ENCODE measurements at places on chromosomes 6 and 20.

DNA sequence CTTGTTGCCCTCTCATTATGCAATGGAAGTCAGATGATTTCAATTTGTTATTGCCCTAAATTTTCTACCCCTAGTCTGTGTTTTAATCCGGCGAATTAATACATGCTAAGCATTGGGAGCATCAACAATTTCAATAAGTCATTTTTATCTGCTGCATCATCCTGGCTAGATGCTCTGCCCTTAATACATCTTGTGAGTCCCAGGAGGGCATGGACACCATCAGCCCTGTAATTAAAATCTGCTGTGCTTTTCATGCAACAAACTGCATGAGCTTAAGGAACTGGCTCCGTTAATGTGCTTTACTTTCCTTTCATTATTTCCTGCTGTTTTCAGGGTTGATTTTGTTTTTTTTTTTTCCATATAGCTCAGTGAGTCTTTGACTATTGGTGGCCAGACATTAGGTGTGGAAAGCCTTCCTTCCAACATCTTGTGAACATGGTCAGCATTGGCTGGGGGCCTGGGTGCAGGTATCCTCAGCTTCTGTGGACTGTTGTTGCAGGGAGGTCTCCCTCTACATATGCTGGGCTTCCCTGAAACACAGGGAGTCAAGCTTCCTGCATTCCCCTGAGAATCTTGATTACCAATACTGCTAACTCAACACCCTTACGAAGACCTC, 8.5 kb upstream of the PBOV1 start:
- DNase-seq, result no peak

DNA sequence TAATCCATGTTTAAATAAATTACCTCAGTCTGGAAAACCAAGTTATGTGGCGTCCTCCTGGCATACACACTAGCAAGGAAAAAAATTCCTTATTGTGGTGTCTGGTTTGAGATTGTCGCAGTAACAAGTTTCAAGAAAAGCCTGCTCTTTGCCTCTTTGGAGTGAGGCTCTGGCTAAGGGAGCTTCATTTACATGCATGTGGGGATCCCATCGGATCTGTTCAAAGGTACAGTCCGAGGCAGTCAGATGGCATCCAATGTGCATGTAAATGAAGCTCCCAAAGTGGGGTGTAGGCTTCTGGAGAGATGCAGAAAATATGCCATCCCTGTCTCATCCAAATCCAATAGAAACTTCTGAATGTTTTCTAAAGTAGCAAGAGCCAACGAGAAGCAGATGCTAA, 199.5 kb upstream of the FBXL4 start:
- DNase-seq, result no peak

GRCh38 chr6:54802775-54803634, 43.6 kb upstream of the FAM83B start:
- DNase-seq, result no peak

- DNase-seq, result no peak
These were observed 26.3 kb upstream of the SNRPB2 start for GRCh38 chr20:16703570-16703969.

- no peak for DNase-seq
These were observed 64.8 kb downstream of the UBR2 start for GRCh38 chr6:42628604-42629003.

DNA sequence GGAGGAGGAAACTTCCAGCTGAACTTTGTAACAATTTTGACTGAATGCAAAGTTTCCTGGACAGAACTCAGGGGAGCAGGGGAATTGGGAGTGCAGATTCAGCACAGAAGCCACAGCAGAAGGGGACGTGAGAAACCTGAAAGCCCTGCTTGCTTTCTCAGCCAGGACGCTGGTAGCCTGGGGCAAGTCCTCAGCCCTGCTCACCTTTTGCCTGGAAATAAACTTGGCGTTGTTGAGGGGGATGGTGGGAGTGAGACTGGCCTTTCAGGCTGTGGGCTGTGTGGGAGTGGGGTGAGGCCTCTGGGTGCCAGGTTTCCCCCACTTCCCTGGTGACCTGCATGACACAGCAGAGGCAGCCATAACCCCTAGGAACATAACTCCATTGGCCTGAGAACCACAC, 238.1 kb upstream of the HS3ST5 start:
- DNase-seq, result no peak

GRCh38 chr20:9590189-9590588, 75.8 kb downstream of the LAMP5 start:
- DNase-seq, result no peak

DNA sequence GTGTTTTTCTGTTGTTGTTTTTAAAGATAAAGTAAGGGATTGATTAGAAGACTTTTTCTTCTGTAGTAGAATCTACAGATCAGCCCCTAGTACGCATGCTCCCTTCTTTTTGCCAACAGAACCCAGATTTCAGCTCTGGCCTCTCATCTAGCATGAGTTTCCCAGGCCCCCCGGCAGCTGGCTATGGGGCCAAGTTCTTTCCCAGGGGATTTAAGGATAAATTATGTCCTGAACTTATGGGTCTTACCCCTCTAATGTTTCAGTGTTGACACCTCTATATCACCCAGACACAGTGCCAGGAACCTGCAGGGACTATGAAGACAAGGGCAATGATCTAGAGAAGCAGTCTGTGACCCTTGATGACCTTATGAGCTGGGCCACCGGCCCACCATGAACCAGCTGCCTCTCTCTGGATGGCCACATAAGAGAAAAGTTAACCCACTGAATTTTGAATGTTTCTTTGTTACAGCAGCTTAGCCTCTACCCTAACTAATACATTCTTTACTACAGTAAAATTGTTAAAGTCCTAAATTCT, 150.5 kb downstream of the UNC5CL start:
- no peak for DNase-seq

DNA sequence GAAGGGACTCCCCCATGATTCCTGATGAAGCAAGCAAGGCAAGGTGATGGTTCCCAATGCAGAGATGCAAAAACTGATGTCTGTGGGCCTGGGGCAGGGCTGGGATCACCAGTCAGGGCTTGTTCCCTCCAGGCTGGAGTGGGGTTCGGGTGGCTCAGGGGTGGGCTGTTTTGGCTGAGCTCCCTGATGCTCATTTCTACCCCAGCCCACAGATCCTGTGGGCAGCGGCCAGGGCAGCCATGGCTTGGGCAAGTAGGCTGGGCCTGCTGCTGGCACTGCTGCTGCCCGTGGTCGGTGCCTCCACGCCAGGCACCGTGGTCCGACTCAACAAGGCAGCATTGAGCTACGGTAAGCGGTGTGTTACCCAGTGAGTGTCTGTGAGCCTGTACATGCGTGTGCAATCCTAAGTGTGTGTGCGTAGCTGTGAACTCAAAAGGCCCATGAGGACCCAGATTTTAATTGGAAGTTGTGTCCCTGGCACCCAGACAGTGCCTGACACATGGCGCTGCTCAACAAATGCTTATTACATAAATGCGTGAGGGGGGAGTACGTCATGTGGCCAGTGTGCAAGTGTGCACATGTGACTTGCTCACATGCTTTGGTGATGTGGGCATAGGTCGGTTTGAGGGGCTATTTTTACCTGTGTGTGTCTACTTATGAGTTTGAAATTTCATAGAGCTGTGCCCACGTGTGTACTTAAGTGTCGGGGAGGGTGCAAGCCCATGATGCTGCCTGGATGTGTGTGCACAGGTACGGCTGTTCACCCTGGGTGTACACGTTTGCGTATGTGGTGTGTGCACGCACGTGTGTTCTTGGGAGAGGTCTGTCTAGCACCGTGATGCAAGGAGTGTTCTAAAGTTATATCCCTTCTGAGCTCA, 1.1 kb downstream of the BPIFB2 start:
- DNase-seq, result no peak

GRCh38 chr6:18432180-18432579, 45.0 kb downstream of the RNF144B start:
- no peak for DNase-seq

DNA sequence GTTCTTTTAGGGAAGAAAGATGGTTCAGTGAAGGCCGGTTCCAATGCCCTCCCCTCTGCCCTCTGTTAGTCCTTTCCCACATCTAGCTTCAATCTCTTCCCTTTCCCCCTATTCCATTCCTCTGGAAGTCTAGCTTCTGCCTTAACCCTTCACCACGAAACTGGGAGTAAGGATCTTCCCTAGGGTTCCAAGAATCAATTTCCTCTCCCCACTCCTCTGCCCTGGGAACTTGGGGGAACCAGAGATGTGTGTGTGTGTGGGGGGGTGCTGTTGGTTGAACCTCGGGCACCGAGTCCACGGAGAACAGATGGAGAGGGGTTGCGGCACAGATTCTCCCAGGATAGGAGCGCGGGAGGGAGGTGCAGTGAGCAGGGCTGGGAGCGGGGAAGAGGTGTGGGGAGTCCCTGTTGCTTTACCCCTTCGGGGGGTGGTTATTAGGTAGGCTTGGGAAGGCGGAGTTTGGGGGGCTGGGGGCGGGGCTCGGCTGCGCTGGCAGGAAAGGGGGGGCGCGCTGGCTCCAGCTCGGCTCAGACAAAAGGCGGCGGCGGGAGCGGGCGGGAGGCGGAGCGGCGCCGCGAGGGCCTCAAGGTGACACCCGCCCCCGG, at the start of gene TMEM151B:
TMEM151B (plus strand) TSS at position 530 of the 605 bp plus-strand sequence. CDS start 293 bp downstream, outside the sequence.
- DNase-seq, result no peak

GRCh38 chr6:117072134-117072533, 193.2 kb upstream of the VGLL2 start:
- DNase-seq, result no peak

DNA sequence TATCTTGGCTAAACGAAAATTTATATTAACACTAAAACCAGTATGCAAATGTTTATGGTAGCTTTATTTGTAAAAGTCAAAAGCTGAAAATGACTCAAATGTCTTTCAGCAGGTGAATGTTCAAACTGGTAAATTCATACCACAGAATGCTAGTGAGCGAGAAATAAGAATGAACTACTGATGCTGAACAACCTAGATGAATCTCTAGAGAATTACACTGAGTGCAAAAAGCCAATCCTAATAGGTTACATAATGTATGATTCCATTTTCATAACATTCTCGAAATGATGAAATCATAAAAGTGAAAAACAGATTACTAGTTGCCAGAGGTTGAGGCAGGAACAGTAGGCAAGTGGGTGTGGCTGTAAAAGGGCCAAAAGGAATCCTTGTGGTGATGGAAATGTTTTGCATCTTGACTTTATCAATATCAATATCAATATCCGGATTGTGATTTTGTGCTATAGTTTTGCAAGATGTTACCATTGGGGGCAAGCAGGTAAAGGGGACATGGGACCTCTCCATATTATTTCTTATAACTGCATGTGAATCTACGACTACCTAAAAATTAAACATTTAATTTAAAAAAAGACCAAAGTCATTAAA, 26.1 kb downstream of the ZNF311 start:
- no peak for DNase-seq

DNA sequence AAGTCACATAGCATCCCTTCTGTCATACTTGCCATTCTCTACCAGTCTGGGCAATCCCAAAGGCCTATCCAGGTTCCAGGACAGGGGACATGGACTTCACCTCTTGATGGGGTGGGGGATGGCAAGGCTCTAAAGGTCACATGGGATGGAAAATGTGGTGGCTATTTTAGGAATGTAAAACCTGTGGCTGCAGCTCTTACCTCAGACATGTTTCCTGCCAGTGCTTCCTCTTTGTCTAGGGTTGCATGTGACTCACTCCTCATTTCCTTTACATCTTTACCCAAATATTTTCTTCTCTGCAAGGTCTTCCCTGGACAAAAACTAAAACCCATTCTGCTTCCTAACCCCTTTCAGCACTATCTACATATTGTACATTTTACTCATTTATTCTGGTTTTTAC, 135.7 kb downstream of the BTBD3 start:
- no peak for DNase-seq

GRCh38 chr6:149965194-149966020, 1.7 kb downstream of the ULBP1 start:
- DNase-seq, result no peak

DNA sequence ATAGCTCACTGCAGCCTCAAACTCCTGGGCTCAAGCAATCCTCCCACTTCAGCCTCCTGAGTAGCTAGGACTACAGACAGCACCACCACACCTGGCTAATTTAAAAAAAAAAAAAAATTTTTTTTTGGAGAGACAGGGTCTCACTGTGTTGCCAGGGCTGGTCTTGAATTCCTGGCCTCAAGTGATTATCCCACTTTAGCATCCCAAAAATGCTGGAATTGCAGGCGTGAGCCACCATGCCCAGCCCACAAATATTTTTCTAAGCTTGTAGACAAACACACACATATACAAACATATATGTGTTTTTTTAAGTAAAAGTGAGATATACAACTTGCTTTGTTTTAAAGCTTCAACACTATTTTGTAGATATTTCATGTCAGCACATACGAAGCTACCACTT, 10.8 kb downstream of the HSPA12B start:
- no peak for DNase-seq

GRCh38 chr6:24321538-24322162, 36.2 kb downstream of the DCDC2 start:
- DNase-seq, result no peak

- DNase-seq, result no peak
These were observed 128.6 kb upstream of the FAM83B start for GRCh38 chr6:54717849-54718455.

DNA sequence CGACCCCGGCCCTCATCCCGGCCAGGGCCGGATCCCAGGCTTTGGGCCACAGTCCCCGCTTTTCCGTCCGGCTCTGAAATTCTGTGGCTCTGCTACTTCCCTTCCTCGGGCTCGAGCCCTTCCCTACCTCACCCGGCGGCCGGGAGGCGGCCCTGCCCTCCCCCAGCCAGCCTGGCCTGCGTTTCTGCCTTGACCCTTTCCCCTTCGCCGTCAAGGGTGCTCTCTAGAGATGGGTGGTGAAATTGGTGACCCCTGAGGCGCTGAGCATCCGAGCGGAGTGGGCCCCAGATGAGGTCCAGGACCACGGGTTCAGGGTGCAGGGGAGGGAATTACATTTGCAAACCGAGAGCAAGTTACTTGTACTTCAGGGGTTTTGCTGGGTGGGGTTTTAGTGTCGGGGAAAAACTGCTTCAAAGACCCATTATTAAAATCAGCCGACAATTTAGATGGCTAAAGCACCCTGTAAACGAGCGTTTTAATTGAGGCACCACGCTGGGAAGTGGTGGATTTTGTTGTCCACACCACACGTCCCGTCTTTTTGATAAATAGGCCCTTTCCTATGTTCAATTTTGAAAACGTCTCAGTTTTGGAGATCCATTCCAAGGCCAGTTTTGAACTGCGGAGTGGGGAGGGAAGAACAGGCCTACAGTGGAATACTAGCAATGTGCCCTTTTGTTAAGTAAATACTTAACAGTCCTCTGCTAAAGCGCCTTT, 9.9 kb downstream of the TFAP2A start:
- no peak for DNase-seq

DNA sequence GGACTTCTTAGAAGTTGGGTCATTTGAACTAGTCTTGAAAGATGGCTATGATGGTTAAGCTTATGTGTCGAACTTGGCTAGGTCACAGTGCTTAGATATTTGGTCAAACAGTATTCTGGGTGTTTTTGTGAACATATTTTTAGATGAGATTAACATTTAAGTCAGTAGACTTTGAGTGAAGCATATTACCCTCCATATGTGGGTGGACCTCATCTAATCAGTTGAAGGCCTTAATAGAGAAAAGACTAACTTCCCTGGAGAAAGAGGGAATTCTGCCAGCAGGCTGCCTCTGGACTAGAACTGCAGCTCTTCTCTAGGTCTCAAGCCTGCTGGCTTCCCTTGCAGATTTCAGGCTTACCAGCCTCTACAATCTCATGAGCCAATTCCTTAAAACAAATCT, 76.9 kb downstream of the RCAN2 start:
- no peak for DNase-seq

GRCh38 chr20:20000211-20000968, 16.8 kb upstream of the NAA20 start:
- no peak for DNase-seq

- DNase-seq, result no peak
These were observed 51.6 kb upstream of the CHD6 start for GRCh38 chr20:41669708-41670263.

Data from RWPE2 (cell line).